Uterus (tissue), 4 donors: ENCODE measurements at places on chromosomes 16 and 17. TPM values are rescaled to one million over a fixed set of nuclear protein-coding genes. Genes with fewer than 3 reads are reported as not detected.

OR4D1 gene
- not detected for total RNA-seq

PRKCB gene
- total RNA-seq = 9.5 TPM

GRCh38 chr16:11234884-11235702 is 20.9 kb downstream of the SOCS1 start:
- DNase-seq = no peak

GRCh38 chr16:2447920-2448583 is 11.9 kb upstream of the TEDC2 start:
- no peak for DNase-seq

DNA sequence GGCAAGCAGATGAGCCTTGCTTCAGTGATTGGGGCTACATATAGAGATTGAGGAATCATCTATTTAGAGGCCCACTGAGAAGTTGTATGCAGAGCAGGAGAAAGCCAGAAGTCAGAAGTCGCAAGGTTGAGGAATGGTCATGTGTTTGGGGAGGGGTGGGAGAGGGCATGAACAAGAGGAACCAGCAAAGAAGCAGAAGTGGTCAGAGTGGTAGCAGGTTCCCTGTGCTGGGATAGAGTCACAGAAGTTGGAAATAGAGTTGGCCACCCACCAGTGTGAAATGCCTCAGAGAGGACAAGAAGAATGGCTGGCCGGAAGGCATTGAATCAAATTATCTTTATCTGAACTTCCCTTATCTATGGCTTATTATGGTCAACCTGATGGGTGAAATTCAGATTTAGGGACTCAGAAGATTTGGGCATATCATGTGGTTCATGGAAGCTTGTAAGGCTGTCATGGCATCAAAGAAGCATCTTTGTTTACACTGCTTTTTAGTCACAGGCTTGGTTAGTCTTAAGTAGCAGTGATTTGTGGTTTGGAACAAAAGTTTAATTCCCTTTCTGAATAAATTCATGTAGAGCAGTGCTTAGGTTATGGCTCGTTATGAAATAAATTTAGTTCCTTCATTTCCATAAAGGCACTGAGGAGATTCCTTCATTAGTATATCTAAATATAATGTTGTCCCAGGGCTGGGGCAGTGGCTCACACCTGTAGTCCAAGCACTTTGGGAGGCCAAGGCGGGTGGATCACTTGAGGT is 19.7 kb downstream of the MAP3K3 start:
- no peak for DNase-seq

GPR139 gene
- not detected for total RNA-seq

MT2A gene
- 152 TPM for total RNA-seq

DOC2B gene
- 45.3 TPM for total RNA-seq

CORO1A gene
- 15.3 TPM for total RNA-seq

- no peak for DNase-seq
Measured at GRCh38 chr16:11835891-11836649, 15.3 kb downstream of the RSL1D1 start.

GRCh38 chr17:75895370-75896155 is 1.2 kb downstream of the TRIM65 start:
- peak; percentile 35 for DNase-seq

DNA sequence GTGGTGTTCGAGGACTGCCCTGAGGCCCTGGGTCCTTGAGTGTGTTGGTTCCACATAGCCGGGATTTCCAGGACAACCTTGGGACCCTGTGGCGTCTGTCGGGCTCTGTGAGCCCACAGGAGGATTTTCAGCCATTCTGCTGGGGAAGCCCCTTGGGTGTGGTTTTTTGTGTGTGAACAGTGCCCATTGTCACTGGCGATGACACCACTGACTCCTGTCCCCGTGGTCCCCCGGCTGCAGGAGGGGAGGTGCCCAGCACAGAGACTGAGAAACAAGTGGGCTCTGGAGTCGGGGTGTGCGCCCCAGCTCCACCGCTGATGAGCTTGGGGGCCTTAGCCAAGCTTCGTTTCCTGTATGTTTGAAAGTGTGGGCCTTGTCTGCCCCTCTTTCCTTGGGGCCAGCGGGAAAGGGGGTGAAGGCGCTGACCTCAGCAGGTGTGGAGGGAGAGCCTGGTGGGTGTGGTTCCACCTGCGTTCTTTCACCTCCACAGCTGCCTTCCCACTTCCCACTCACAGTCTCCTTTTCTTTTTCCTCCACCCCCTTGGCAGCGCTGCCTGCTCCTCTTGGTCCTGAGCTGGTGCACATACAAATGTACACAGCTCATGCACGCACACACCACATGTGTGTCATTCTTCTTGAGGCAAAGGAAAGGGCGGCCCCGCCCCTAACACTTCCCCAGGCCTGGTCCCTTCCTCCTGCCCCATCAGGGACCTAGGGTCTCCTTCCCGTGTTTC is 16.1 kb downstream of the MGRN1 start:
- DNase-seq = no peak

GRCh38 chr16:87615621-87616041 is 13.3 kb downstream of the JPH3 start:
- no peak for DNase-seq

DNA sequence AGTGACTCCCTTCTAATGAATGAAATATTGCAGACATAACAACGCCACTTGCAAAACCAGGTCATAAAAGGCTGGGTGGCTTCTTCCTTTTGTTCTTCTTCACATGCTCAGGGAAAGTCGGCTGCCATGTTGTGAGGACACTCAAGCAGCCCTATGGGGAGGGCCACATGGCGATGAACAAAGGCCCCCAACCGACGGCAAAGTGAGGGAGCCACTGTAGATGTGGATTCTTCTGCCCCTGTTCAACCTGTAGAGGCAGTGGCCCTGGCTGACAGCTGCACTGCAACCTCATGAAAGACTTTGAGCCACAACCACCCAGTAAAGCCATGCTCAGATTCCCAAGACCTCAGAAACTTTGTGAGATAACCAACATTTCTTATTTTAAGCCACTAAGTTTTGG is 203.5 kb upstream of the TNRC6C start:
- DNase-seq = no peak

GRCh38 chr16:886802-887731 is 83.7 kb downstream of the LMF1 start:
- no peak for DNase-seq

DNA sequence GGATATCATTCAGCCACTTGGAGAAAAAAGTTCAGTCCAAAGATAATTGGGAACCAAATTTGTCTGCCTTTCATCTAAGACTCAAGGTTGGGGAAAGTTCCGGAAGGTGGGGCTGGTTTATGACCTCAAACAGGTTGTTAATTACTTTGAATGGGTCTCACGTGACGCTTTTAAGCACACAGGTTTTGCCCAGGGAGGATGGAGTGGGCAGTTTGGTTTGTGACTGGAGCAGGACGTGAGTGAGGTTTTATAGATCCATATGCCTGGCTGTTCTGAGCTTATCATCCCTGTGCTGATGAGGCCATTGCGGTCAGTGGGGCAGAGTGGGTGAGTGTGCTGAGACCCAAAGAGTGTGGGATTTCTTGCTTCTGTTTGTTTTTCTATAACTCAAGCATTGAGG is 38.7 kb upstream of the GPRC5B start:
- DNase-seq = no peak

PSMC5 gene
- total RNA-seq = 12.6 TPM

DNA sequence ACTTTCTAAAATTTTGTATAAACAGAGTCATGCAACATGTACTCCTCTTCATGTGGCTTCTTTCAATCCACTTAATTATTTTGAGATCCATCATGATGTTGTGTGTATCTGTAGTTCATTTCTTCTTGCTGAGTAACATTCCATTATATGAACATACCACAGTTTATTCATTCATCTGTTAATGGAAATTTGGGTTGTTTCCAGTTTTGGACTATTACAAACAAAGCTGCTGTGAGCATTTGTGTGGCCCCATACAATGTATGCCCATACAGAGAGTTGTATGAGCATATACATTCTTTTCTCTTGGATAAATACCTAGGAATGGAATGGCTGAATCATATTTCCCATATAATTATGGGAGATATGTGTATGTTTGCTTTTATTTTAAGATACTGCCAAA is 85.6 kb downstream of the CLEC16A start:
- no peak for DNase-seq

CASKIN1 gene
- total RNA-seq = 2.7 TPM

DNA sequence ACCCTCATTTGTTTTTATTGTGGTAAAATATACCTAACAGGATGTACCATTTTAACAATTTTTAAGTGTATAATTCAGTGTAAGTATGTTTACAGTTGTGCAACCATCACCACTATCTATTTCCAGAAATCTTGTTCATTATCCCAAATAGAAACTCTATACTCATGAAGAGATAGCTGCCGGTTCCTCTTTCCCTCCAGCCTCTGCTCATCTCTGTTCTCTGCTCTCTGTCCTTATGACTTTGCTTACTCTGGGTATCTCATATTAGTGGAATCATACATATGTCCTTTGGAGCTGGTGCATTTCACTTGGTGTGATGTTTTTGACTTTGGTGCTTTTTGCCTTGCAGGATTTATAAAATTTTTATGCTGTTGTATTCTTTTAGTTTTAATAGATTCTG is 19.4 kb downstream of the CYLD start:
- DNase-seq = no peak

XAF1 gene
- 88.1 TPM for total RNA-seq

DNA sequence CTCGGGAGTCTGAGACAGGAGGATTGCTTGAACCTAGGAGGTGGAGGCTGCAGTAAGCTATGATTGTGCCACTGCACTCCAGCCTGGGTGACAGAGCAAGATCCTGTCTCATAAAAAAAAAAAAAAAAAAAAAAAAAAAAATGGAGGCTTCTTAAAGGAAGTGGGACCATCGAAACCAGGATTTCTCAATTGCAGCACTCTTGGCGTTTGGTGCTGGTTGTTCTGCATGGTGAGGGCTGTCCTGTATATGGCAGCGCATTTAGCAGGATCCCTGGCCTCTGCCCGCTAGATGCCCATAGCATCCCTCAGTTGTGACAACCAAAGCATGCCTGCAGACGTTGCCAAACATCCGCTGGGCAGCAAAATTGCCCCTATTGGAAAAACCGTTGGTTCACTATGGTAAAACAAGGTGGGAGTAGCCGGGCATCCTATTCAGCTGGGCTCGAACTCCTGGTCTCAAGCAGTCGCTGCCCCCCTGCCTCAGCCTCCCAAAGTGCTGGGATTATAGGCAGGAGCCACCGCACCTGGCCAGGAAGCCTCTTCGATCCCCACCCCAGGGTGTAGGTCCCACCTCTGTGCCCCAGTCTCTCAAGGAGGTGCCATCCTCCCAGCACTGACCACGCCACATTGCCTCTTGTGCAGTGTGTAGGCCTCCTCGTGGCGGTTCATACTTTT is 6.5 kb upstream of the NPIPB7 start:
- DNase-seq = no peak

CDH5 gene
- 81.5 TPM for total RNA-seq

GRCh38 chr16:80427795-80428194 is 113.0 kb upstream of the DYNLRB2 start:
- no peak for DNase-seq

DNA sequence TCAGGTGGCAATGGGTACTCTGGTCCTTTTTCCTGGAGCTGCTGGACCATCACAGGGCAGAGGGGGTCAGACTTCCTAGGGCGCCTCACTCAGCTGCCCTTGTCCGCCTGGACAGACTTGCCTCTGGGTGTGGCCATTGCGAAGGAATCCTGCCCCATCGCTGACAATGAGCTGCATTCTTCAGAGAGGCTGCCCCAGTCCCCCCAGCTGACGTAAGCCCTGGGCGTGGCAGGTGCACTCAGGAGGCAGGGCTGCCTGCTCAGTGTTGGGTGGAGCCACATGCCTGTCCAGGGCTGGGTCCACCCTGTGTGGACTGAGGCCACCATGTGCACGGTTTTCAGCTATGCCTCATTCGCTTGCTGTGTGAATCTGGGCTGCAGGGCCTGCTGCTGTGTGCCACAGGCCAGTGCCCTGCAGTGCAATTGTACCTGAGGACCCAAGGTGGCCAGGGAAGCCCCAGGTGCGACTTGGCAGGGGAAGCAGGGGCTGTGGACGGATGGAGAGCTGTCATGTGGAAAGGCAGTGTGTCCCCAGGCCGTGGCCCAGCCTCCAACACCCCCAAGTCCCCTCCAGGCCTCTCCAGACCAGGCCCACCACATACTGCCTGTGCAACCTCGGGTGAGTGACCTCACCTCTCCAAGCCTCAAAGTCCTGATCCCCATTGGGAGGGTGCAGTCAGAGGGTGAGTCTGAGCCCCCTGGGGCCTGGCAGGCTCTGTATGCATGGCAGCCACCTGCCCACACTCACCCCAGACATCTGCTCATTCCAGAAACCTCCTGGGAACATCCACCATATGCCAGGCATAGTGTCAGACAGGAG is 14.0 kb upstream of the MPRIP start:
- DNase-seq = no peak

- DNase-seq = peak; percentile 84
Measured at GRCh38 chr16:85151603-85152413, 39.5 kb upstream of the CIBAR2 start.

DNA sequence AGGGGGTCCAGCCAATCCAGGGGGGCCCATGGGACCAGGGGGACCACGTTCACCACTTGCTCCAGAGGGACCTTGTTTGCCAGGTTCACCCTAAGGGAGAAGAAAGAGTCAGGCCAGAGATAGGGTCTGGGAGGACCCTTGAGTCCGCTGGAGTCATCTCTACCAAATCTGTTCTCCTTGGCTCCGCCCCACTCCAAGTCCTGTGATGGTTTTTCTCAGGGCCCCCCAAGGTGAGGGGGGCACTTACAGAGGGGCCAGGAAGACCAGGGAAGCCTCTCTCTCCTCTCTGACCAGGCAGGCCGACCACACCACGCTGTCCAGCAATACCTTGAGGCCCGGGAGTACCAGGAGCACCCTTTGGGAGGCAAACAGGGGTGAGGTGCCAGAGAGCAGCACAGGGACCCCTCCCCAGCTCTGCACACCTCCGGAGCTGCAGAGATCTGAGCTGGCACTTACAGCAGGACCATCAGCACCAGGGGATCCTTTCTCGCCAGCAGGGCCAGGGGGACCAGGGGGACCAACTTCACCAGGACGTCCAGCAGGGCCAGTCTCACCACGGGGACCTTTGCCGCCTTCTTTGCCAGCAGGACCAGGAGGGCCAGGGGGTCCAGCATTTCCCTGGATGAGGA is 12.4 kb downstream of the COL1A1 start:
- no peak for DNase-seq

AIPL1 gene
- total RNA-seq = not detected
